ENCODE measurements at places on chromosomes 13 and 19.

GRCh38 chr13:46296921-46297320 is 85.2 kb downstream of the LRRC63 start:
- DNase-seq: no peak

DNA sequence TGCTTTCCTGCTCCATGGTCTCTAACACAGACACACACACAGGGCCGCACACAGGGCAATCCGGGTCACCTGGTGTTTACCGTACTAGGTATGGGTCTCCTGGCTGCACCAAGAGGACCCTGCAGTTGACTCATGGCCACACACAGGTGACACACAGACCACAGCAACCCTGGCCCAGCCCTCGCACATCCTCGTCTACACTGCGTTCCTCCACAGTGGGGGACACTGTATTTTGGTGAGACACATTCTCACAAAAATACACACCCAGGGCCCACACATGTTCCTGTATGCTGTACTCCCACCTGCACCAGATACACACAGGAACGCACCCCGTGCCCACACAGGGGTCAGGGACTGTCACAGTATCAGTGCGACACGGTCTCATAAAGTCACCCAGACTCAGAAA is 12.8 kb downstream of the PDE4A start:
- no peak for DNase-seq

GRCh38 chr13:98825659-98826058 is 73.2 kb upstream of the SLC15A1 start:
- no peak for DNase-seq

DNA sequence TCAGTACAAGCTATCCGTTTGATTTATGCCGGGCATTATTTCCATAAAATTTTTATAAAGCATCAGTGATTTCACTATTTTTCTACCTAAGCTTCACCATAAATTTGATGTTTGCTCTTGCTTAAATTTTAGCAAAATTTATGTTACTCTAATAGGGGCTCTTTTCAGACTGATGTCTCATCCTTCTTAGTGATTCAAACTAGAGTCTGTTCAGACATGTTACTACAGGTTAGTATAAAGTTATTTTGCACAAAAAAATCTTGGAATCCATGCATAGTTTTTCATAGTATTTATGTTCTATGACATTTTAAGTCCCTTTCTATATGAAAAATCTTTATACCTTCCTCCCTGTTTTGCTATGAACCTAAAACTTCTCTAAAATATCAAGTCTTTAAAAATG is 1151.9 kb downstream of the SLITRK5 start:
- DNase-seq: no peak

GRCh38 chr13:100611678-100612492 is 23.3 kb upstream of the GGACT start:
- DNase-seq: no peak

- DNase-seq: peak; percentile 91
Measured at GRCh38 chr19:17109962-17110598, 34.5 kb downstream of the MYO9B start.

DNA sequence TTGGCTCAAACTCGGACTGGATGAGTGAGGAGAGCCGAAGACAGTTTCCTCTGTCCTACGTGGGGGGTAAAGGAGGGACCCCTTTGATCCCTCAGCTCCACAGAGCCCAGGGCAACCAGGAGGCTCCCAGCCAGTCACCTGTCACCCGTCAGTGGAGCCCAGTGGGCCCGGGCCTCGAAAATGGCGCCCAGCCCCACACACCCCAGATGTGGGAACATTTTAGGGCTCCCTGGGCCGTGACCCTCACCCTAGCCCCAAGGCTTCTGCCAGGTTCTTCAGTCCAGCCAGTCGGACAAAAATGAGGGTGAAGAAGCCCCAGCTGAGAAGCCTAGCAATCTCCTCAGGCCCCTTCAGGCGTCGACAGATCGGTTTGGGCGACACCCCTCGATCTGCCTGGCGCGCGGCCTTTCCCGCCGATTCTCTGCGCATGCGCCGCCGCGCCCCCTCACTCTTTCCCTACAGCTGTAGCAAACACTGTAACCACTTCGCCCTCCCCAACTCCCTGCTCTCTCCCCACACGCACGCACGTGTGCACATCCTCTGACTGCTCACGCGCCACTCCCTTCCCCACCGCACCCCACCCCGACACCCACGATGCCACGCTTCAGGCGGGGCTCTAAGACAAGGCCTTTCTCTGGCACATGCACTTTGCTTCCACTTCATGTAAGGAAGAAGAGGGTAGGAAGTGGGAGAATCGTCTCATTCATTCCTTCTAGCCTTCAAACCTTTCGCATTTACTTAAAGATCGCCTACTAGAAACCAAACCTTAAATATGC is at the start of gene SLC6A16:
TSS of gene SLC6A16 (minus strand) at position 391 of the 776 bp plus-strand sequence. CDS start 13,844 bp downstream, outside the sequence.
- no peak for DNase-seq

DNA sequence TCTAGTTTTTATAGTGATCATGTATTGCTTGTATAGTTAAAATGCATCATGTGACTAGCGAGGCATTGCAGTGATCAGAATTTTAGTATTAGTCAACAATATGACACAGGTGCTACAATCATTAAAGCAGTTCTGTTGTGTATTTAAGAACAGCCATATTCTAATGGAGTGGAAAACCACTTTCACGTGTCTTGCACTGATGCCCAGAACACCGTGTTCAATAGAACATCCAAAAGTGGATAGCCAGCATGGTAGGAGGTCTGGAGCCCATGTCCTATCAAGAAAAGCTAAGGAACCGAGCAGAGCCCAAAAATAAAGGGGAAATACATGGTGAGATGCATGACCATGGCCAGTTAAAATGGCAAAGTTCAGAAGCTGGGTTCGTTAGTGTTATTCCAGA is 55.1 kb downstream of the FGF14 start:
- no peak for DNase-seq

DNA sequence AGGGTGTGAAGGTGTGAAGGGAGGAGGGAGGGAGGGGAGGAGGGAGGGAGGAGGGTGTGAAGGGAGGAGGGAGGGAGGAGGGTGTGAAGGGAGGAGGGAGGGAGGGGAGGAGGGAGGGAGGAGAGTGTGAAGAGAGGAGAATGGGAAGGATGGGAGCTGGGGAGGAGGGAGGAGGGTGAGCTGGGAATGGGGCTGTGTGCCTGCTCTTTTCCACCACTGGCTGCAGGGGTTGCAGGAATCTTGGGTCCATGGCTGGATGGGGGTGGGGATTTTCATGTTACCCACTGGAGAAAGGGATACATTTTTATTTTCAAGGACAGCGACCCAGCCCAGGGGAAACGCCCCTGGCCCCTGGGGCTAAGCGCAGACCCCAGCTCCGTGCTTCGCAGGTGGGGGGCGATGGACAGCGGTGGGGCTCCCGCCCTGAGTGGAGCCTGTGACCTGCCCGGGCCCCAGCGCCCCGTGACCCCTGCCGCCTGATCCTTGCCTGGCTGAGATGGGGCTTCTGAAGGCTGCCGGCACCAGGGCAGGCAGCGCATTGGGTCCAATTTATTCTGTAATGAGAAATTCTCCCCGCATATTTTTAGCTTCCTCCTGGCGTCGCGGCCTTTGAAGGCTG is 3.0 kb upstream of the EFNA2 start:
- no peak for DNase-seq

GRCh38 chr13:68066879-68067513 is 836.9 kb upstream of the PCDH9 start:
- DNase-seq: no peak

DNA sequence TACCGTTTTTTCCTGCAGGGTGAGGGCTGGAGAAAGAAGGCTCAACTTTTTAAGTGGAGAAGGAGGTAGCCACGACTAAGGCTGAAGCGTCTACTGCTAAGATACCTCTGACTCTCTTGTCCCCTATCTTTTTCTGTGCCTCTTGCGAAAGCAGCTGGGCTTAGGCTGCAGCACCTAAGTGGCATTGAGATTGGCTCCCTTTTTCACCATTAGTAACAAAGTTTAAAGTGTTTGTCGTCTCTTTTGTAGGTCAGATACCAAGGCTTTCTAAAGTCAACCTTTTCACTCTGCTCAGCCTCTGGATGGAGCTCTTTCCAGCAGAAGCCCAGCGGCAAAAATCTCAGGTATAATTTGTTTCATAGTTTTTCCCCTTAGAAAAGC is 887 bp downstream of the CDADC1 start:
- peak; percentile 55 for DNase-seq

DNA sequence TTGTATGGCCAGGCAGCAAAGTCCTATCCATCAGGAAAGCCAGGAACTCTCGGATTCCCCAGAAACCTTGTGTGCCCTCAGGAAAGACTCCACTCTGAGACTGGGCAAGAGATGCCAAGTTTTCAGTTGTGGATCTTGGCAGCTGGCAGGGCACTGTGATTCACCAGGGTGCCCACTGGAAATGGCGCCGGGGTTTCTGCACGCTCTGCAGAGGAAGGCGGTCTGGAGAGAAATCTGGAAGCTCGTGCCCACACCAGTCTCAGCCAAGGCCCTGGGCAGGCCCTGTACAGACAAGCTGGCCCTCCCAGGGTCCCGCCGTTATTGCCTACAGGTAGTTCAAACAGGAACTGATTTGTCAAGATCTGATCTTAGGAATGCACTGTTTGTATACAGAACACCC is 4.9 kb downstream of the NAPA start:
- no peak for DNase-seq

DNA sequence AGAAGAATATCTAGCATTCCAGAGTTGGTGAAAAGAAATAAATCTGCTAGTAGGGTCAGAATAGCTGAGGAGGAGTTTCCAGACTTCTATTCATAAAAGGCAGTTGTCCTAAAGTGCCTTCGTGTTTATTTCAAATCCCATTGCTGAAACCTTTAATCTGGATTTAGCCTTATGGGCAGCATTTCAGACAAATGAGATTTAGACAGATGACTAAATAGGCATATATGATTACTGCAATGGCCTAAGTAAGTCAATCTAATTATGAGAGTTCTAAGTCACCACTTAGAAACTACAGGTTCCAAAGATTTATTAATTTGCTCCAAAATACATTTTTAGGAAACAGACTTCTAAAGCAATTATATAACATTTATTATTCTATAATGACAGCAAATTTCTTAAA is 368.7 kb downstream of the LIG4 start:
- DNase-seq: no peak

- no peak for DNase-seq
Measured at GRCh38 chr13:73851104-73851503, 283.1 kb downstream of the KLF12 start.

- DNase-seq: no peak
Measured at GRCh38 chr13:106383791-106384190, 151.7 kb downstream of the EFNB2 start.

DNA sequence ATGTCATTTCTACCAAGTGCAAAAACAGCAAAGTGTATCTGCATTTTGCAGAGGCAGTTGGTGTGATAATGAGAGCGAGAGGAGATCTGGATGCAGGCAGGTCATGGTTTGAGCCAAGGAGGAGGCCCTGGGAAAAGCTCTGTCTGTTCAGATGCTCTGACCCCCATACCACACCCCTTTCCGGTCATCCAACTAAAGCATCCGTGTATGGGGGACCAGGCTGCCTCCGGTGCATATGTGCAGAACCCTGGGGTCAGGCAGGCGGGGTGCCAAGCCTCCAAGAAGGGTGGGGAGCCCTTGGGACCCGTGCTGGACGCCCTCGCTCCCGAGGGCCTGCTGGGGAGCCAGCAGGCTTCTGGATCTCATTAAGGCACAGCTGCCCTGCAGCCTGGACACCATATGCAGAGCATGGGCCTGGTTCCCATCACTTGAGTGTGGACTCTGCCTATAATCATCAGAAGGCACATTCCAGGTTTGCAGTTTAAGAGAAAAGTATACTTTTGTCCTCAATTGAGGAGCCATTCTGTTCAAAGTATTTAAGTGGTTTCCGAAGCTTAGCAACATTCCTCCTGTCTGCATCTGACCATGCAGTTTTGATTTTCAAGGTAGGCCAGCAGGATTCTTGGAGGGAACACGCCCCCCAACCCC is 56.1 kb downstream of the ALOX5AP start:
- no peak for DNase-seq

DNA sequence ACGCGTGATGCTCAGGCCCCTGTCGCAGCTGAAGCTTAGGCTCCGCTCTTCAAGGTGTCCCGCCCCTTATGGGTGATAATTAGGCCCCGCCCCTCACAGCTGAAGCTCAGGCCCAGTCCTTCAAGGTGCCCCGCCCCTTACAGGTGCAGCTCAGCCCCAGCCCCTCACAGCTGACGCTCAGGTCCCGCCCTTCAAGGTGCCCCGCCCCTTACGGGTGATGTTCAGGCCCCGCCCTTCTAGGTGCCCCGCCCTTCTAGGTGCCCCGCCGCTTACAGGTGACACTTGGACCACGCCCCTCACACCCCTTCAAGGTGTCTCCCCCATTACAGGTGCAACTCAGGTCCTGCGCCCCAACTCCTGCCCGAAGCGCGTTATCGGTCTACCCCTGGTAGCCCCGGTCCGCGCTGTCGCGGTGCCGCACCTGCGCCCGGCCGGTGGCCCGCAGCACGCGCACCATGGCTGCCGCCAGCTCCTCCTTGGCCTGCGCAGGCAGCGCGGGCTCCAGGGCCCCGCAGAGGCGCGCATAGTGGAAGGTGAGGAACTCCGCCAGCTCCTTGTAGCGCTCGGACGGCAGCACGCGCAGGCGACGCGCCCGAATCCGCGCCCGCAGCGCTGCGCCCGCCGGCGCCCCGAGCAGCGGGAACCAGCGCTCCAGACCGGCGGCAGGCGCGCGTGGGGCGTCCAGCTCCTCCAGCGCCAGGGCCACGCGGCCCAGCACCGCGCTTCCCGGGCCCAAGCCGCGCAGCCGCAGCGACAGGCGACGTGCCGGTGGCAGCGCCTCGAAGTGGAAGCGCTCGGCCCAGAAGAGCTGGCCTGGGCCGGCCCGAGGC is 7.3 kb downstream of the RASAL3 start:
- no peak for DNase-seq
